Type B pancreatic cell (in vitro differentiated cells): ENCODE measurements at places on chromosomes 4 and X.

DNA sequence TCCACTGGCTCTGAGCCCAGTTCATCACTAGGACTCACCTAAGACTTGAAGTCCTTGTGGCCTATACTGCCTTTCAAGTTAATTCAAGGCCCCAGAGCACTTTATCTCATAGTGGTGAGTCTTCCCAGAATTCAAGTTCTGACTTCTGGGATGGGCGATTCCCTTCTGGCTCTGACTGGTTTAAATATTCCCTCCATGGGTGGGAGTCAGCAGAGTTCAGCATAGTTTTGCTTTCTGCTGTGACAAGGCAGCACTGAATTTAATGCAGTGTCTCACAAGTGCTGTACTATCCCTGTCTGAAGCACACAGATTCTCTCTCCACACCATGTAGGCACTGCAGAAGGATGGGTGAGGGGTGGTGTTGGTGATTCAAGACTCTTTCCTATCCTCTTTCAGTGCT, 46.5 kb downstream of the KLF8 start:
- no peak for DNase-seq

DNA sequence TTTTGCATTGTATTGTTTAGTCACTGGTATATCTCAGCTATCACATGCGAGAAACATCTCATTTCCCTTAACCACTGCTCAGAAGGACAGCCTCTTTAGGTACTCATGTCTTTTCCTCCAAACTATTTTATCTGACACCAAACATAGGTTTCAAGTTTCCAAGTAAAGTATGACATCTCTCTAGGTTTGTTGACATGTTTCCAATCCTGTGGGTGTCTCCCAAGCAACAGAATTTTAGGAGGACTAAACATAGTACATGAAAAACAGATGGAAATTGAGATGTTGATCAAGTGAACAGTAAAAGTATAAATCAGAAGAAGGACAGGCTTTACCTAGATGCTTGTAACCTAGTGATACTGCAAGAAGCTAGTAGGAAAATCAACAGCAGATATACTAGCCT, 371.4 kb downstream of the DTHD1 start:
- no peak for DNase-seq

- DNase-seq = no peak
These were observed 70.5 kb downstream of the AFF1 start for GRCh38 chr4:87005369-87005689.

DNA sequence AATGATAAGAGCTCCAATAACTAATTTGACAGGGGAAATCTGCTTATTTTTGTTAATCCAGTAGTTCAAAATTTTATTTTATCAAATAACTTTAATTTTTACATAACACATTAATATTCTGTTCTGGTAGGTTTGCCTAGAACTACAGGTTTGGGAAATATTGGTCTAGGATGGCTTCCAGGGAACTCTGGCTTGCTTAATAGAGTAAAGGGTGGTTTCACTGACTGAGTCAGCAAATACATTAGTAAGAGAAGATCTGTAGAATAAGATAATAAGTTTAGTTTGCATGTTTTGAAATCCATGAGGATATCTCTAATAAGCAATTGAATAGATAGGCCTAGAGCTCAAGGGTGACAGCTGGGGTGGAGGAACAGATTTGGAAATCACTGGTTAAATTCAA, 500.7 kb downstream of the ZNF674 start:
- no peak for DNase-seq

GRCh38 chr4:98905839-98906238, 23.1 kb downstream of the EIF4E start:
- DNase-seq = no peak

- no peak for DNase-seq
These were observed 51.5 kb upstream of the TRPC3 start for GRCh38 chr4:122003335-122003734.

- DNase-seq = no peak
These were observed 330.3 kb upstream of the PITX2 start for GRCh38 chr4:110953191-110953590.

DNA sequence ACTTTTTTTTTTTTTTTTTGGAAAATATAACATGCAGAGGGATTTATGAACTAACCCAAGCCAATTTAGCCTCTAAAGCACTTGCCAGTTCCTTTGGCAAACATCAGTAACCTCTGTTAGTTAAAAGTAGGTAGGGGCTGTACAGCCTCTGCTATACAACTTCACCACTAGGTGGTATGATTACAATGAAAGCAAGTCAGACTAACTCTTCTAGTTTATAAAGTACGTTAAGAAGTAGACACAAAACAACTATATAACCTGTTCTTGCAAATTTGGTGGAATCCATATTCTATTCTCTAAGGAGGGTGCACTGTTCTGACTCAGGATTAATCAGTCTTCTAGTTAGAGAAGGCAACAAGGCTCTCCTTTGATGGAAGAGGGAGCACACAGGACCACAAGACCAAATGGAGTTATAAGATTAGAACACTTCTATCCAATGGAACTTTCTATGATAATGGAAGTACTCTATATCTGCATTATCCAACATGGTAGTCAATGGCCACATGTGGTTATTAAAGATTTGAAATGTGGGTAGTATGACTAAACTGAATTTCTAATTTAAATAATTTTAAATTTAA, 12.8 kb downstream of the AIMP1 start:
- DNase-seq = no peak

GRCh38 chr4:145563293-145563985, 55.7 kb upstream of the MMAA start:
- no peak for DNase-seq

DNA sequence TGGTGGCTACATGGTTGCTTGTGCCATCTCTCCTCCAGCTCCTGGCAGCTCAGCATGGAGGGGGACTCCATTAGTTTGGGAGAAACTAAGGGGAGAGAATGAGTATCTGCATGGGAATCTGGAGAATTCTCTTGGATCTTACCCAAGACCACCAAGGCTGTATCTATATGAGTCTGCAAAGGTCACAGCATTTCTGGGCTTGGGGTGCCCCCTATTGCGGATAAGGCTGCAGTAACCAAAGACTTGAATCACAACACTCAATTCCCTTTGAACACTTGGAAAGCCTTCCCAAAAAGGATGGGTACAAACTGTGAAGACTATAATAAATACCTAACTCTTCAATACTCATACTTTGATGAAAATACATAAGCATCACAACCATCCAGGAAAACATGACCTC, 623.5 kb upstream of the NR3C2 start:
- DNase-seq = no peak

DNA sequence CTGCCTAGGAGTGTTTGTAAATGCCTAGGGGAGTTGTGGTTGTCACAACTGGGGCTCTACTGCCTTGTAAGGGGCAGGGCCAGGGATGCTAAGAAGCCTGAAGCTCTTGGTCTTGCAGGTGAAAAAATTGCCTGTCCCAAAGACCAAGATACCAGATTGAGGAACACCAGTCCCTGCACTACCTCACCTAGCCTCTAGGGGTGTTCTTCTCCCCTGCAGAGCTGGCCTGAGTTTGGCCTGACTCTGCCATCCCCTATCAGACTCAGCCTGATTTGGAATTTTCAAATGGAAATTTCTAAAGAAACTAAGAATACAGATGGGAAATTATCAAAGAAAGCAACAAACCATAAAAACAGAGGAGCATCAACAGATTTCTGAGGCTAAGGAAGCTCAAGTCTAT, 90.4 kb downstream of the ZC4H2 start:
- DNase-seq = no peak
